Kidney tubule cell (primary cell): ENCODE measurements at places on chromosomes 1 and 21.

- no peak for DNase-seq
Observed at GRCh38 chr1:65198096-65198495, 50.1 kb downstream of the AK4 start.

DNA sequence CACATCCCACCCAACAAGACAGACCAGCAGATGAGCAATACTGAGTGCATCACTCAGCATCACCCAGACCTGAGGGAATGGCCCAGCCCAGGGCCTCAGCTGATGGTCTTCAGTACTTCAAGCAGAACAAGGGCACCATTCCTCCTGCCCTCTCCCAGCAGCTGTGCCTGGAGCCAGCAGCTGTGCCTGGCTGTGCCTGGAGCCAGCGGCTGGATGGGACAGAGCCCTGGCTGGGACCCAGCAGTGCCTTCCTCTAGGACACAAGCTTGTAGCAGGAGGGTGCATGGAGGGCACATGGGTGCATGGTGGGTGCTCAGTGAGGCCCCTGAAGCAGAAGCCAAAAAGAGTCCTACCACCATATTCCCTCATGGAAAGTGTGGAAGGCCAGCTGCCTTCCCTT lies 583.8 kb downstream of the NPHP4 start:
- no peak for DNase-seq

DNA sequence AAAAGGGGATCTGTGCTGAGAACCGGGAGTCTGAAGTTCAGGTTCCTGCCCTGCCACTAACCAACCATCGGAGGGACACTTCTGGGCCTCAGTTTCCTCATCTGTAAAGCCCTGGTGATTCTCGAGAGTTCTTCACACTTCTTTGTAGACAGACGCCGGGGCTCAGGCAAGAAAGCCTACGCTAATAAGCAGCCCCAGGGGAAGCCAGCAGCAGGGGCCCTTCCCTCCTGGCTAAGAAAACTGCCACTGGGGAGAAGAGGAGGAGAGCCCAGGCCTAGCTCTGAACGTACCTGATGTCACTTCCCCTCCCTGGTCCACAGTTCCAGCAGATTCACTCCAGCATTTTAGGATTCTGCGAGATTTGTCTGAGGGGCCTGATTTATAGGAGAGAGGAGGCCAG lies 76.0 kb downstream of the CAMK2N1 start:
- DNase-seq, result no peak

- DNase-seq, result peak; percentile 92
Observed at GRCh38 chr1:171468120-171468750, 17.1 kb upstream of the PRRC2C start.

DNA sequence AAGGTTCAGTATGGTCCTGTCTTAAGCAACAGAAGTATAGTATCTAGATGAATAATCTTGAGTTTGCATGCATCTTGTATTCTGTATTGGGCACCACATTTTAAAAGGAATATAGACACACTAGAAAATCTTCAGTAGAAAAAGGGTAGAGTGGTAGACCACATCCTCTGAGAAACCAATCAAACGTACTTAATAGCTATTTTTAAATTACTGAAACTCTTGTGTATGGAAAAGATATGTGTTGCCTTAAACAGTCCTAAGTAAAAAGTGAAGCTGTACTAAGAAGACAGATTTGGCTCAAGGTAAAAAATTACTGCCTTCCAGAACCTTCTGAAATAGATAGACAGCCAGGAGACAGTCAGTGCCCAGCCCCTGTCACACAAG lies 3.1 kb downstream of the CTXND2 start:
- DNase-seq, result no peak

DNA sequence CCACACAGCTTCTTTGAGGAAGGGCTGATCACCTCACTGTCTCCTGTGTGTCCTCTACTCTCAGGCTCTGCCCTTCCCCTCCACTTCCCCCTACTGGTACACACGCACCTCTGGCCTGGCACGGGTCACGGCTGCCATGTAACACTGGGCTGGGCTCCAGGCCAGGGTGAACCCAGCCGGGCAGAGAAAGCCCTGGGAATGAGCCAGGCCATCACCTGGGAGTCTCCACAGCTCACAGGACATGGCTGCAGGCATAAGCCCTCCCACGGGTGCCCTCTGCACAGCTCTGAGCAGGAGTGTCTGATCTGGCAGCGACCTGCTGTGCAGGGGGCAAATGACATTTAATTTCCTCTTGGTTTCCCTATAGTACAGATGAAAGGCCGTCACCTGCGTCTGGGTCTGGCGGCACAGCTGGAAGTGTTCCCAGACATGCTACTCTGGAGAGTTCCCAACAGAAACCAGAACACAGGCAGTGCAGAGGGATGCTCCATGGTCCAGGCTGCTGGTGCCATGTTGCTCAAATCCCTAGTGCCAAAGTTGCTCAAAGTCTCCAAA lies 61.2 kb downstream of the ERI3 start:
- DNase-seq, result peak; percentile 47

DNA sequence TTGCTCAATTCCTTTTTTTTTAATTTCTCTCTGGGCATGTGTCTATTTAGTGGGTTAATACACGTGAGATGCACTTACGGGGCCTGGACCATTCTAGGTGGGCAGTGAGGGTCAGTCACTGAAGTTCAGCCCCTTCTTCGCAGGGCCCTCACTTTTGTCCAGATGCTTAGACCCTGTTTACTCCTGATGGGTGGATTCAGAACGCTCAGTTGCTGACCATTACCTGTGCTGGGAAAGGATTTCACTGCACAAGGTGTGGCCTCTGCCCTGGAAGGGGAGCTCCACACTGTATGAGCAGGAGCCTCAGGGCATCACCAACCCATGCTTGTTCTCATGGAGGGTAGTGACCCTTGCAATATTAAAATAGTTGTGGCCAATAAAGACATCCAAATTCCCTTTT lies 4.5 kb downstream of the PRAMEF12 start:
- no peak for DNase-seq

GRCh38 chr1:180918519-180918918 lies 5.8 kb downstream of the KIAA1614 start:
- no peak for DNase-seq

DNA sequence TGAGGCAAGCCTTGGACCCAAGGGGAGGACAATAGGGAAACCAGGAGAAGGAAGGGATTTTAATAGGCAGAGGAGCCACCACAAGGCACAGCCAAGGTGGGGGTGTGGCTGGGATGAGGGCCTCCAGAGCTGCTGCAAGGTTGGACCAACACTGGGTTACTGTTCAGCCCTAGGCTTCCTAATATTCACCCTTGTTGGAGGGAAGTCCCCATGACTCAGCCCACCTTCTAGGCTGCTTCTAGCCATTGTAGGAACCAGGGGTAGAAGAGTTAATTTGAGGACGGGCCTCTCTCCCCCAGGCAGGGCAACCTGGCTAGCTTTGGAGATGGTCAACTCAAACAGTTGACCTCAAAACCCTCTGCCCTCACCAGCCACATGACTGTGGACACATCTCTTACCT lies 59.5 kb downstream of the KCNN3 start:
- peak; percentile 31 for DNase-seq

DNA sequence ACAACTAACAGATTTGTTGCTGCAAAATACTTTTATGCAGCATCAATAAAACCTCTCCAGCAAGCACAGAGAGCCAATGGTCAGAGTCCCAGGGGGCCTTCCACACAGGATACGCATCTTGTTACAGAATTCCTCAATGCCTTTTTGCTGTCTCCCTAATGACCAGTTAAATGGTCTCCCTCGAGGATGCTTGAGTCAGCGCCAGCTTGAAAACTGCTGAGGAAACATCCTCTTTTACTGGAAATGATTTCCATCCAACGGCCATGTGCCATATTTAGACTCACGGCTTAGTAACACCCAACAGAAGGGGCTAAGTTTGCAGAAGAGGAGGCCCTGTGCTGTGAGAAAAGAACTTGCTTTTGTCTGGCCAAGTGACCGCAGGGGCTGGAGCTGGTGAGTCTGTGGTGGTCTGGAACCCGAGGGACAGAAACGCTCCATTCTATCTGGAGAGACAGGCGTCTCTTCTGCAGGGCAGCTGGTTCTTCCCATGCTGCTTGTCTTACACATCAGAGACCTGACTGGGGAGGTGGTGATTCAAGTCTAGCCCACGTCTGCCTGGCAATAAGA lies 496.4 kb downstream of the SETD4 start:
- no peak for DNase-seq

GRCh38 chr1:160148121-160148520 lies 3.3 kb upstream of the ATP1A4 start:
- DNase-seq, result no peak

DNA sequence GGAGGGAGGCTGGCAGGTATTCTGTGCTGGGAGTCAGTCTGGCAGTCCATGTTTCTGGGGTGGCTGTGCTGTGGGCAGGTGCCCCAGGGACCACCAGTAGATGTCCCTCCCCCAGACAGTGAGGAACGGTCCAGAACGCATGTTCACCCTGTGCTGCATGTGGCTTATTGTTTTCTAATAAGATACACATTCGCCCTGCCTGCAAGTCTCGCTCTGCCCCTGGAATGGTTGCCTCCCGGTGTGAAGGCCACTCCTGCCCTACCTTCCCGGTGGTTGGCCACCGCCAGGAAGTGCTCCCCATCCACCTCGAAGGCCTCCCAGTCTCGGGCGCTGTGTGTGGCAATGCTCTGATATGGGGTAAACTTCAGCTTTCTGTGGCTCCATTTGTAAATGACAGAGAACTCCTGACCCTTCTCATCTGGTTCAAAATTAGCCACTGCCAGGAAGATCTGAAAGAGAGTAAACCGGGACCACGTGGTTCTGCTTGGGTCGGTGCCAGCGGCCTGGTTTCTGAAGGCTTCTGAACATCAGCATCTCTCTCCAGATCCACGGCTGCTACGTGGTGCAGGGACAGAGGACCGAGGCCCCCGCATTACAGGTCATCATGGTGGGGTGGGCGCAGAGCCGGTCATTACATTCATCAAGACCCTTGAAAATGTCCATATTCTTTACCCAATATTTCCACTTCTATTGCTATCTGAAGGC lies 14.5 kb downstream of the KRTAP10-1 start:
- DNase-seq, result no peak

DNA sequence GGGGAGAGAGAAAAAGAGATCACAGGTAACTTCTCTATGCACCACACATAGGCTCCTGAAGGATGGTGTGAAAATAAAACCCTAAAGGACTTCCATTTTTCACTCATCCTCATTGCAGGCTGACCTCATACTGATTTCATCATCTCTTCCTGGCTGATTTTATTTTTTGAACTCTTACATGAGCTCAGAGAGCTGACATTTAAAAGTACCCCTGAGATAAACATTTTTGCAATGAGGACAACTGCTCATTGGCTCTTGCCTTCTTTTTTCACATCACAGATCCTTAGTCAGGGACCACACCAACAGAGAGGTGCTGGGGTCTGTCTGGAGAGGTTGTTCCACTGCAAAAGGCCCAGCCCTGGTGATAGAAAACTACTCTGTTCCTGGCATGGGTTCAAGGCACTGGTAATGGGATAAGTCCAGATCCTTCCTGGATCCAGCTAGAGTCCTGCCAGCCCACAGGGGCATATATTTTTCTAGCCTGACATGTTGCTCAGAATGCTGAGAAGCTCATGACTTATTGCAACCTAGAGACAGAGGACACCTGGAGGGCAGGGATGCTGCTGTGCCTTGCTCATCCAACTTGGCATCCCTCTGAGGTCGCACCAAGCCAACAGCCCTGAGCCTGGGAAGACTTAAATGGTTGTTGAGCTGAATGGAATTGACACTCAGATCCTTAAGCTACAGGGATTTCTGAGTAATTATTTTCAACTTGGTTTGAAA lies 360.0 kb downstream of the HHAT start:
- DNase-seq, result no peak

DNA sequence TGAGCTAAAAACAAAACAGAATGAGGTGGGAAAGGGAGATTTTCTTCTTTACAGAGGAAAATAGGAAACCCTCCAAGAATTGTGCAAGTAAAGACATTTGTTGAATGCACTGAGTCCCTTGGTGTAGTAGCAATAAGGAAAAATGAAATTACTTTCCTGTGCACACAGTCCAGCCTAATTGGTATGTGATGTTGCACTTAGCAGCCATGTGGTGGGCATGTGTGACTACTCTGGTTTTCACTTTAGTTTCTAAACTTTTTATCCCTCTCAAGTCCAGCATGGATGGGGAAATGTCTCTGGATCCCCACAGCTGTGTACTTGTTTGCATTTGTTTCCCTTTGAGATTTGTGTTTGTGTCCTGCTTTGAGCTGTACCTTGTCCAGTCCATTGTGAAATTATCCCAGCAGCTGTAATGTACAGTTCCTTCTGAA lies 7.1 kb upstream of the AGO3 start:
- DNase-seq, result no peak

GRCh38 chr1:33328817-33329216 lies 7.9 kb upstream of the A3GALT2 start:
- no peak for DNase-seq

DNA sequence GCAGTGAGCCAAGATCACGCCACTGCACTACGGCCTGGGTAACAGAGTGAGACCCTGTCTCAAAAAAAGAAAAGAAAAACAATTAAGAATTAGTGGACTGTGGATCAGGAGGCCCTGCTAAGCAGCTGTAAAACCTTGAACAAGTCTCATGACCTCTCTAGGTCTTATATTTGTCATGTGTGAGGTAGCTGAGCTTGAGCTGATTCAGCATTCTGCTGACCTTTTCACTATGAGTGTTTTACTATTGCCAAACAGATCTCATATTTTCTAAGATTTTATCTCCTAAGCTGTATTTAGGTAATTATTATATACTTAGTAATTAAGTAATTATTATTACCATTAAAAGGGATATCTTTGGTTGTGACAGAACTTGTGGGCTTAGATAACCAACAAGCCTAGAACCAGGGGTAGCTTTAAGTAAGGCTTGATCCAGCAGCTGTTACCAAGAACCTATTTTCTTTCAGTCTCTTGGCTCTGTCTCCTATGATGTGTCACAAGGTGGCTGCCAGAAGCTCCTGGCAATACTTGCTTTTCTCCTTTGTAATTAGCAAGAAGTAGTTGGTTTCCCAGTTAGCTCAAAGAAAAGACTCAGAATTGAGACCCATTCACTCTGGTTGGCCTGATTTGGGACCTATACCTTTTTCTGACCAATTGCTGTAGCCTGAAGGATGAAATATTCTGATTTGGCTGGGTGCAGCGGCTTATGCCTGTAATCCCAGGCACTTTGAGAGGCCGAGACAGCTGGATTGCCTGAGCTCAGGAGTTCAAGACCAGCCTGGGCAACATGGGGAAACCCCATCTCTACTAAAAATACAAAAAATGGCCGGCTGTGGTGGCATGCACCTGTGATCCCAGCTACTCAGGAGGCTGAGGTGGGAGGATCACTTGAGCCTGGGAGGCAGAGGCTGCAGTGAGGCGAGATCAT lies 8.5 kb upstream of the ZC3H12A start:
- no peak for DNase-seq

GRCh38 chr1:191085121-191085520 lies 607.5 kb upstream of the BRINP3 start:
- no peak for DNase-seq
